Thoracic aorta (tissue), 2 donors: ENCODE measurements at places on chromosomes 4 and X.

GRCh38 chr4:81152839-81153713 is 61.9 kb downstream of the PRKG2 start:
- DNase-seq, result no peak

GRCh38 chr4:100738196-100739165 is 220.7 kb upstream of the EMCN start:
- DNase-seq, result peak; percentile 18

DNA sequence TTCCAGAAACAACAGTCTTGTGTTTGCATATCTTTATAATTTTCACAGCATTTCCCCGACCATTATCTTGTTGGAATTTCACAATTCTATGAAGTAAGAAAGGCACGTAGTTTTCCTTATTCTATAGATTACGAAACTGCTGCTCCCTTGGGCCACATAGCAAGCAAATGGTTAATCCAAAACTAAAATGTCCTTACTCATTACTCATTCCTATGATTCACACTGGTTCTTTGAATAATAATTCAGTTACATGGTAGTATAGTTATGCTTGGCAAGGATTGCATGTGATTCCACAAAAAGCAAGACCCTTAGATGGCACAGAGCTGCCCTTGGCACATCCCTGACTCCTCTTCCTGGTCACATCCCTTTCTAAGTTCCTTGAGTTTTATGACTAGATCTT is 51.2 kb downstream of the OR13H1 start:
- DNase-seq, result no peak

DNA sequence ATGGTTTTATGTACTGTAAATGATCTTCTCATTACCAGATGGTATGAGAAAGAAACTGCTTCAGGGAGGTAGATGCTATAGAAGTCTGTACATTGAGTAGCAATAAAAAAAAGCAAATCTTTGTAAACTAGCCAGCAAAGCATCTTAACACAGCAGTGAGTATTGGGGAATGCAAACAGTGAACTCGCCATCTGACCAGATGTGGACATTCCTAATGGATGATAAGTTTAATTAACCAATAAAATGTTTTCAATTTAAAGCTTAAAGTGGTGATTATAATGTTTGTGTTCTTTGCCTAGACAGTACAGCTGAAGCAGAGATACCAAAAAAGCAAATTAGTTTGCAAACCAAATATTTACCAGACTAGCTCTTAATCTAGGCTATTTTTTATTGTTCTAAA is 1144.2 kb downstream of the FAT4 start:
- DNase-seq, result no peak

DNA sequence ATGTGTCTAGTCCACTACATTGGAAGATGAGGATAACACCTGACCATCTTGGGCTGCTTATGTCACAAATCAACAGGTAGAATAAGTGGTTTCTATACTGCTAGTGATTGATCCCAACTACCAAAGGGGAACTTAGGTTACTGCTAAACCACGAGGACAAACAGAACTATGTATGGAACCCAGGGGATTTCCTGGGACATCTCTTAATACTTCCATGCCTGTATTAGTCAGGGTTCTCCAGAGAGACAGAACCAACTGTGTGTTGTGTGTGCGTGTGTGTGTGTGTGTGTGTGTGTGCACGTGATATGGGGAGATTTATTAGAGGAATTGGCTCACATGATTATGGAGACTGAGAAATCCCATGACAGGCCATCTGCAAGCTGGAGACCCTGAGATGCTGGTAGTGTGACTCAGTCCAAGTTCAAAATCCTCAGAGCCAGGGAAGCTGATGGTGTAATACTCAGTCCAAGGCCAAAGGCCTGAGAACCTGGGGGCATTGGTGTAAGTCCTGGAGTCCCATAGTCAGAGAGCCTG is 16.2 kb upstream of the AFF1 start:
- DNase-seq, result no peak

GRCh38 chrX:84118315-84118714 is 69.7 kb downstream of the RPS6KA6 start:
- DNase-seq, result no peak

GRCh38 chr4:158446106-158446505 is 75.6 kb upstream of the RXFP1 start:
- DNase-seq, result no peak

DNA sequence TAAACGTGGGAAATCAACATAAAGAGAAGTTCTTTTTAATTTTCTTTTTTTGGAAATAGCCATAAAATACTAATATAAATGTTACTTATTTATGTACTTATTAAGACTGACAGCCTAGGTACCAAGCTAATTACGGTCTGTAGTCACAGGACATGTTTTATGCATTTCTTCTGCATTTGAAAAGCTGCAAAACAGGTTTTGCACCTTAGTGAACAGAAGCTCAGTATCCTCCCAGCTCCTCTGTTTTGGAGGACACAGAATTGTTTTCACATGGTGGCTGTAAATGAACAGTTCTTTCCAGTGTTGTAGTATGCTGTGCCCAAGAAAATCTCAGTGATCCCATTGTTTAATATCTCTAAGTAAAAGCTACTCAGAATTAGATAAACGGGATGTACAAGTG is 1788.0 kb upstream of the TENM3 start:
- DNase-seq, result no peak

GRCh38 chrX:130091980-130092522 is 18.2 kb downstream of the ELF4 start:
- DNase-seq, result no peak

DNA sequence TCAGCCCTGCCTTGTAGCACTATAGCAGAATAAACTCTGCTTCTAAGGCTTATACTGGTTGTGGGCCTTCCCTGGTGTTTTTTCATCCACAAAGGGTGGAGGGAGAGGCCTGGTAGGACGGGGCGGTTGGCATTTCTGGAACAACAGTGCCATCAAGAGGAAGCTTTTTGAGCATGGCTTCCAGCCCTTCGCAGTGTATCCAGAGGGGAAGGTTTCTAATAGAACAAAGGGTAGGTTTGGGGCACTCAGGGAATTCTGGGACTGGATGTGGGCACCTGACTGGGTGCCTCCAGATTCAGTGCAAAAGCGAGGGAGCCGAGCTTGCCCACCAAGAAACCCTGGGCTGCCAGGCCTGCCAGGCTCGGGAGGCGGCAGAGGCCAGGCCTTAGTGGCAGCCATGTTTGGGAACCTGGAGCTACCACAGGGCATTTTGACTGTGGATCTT is 229.6 kb upstream of the AGTR2 start:
- no peak for DNase-seq

DNA sequence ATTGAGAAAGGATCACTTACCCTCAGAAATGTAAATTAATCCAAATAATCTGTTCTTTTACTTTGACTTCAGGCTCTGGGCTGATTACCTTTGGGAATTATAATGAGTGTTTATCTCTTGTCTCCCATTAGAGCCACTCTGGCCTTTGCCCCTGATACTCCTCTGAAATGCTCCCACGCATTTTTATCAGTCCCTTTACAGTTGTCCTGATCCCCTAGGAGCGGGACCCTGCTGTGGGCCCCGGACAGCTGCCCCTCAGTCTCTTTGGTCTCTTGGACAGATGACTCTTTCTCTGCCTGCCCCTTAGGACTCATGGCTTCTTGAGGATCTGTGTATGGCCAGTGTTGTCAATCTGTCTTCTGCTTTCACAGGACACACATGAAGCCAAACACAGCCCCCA is 1.0 kb upstream of the TRIM75 start:
- DNase-seq, result no peak

GRCh38 chr4:48047896-48048295 is 31.3 kb downstream of the NIPAL1 start:
- DNase-seq, result no peak

DNA sequence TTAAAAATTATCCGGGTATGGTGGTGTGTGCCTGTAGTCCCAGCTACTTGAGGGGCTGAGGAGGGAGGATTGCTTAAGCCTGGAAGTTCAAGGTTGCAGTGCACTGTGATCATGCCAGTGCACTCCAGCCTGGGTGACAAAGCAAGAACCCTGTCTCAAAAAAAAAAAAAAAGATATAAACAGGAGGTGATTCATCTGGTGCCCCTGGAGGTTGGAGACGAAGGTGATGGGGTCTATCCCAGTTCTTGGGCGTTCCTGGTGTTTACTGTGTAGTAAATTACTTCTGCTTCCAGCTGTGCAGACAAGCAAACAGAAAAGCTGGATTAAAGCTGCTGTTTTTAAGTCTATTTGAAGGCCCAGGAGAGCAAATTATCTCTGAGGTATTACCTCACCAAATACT is 19.9 kb downstream of the GPKOW start:
- DNase-seq, result no peak

GRCh38 chr4:173418639-173419038 is 19.7 kb upstream of the SCRG1 start:
- no peak for DNase-seq

- no peak for DNase-seq
Observed at GRCh38 chr4:74364256-74364651, 691 bp upstream of the EREG start.

GRCh38 chrX:39950018-39950688 is 147.6 kb downstream of the BCOR start:
- no peak for DNase-seq

GRCh38 chr4:53490965-53491622 is 100.2 kb downstream of the LNX1 start:
- no peak for DNase-seq

DNA sequence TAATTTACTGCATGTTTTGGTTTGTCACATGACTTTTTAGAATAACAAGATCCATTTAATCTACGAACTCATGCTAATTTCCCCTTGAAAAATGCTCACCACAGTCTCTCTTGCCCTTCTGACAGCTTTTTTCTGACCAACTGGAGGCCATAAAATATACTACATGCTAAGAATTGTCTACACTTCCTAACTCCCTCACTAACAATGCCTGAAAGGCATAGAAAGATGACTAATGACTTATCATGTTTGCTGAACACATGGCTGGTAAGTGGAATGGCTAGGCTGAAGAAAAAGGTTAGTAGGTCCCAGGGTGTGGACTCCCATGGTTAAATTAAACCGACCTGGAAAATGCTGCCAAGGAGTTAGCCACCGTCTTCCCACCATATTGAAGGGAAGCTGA is 309.9 kb downstream of the SPOCK3 start:
- no peak for DNase-seq

DNA sequence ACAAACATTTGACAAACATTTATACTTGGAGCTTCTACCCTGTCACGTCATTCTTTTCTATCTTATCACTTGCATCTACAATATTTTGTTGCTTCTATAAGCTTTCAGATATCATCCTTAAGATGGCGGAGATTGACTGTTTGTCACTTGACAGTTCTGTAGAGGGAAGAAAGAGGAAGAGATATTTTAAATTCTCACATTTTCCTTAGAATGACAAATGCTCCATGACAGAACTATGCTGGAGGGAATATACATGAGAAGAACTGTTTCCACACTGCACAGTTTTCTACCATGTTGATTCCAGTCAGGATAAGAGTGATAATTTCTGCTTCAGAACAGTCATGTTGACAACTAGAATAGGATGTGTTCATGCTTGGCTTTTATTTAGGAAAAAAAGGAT is 29.7 kb downstream of the FAM133A start:
- no peak for DNase-seq

- no peak for DNase-seq
Observed at GRCh38 chr4:17753646-17754045, 27.8 kb downstream of the FAM184B start.

GRCh38 chrX:29662101-29662500 is 553.3 kb upstream of the MAGEB2 start:
- DNase-seq, result no peak

- no peak for DNase-seq
Observed at GRCh38 chr4:29079260-29079659, 1640.9 kb upstream of the PCDH7 start.

DNA sequence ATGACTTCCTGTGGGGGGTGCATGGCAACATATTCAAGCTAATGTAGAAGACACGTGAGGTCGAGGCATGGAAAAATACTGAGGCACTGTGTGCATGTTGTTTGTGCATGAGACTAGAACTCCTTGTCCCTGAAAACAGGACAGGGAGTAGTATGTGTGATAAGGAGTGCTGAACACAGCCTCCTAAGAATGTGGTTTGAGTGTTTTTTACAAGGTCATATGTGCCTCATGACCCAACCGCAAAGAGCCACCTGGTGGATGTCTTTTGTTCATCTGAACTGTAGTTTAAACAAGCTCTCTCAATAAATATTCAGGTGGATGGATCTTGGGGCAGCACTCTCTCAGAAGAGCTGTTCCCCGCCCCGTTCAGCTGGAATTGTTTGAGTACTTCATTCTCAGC is 226.6 kb downstream of the NLGN4X start:
- DNase-seq, result no peak

DNA sequence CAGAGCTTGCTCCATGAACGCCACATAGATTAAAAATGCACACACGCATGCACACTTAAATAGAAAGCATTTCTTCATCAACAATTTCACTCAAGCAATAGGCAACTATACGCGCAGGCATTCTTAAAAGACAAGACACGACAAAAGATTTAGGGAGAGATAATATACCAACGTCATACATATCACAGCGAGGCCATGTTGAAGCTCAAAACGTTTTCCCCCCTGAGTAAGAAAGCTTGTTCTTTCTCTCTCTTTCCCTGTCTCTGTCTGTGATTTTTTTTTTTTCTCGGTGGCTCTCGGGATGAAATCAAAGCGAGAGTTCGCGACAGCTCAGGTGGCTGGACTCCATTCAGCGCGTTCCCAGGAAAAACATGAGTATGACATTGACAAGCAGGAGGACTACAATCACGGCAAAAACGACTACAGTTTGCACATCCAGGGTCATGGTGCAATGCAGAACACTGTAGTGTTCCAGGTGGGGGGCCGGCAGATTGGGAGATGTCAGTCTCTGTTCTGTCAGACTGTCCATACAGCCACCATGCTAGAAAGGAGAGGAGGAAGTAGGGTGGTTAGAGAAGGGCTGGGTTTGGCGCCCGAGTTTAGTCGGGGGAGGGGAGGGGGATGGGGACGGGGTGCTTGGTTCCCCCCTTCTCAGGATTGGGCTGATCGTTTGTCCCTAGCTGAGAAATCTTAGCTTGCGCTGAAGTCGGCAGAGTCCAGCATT is 30.7 kb downstream of the ARHGEF9 start:
- no peak for DNase-seq

GRCh38 chr4:122821092-122821491 is 5.5 kb upstream of the FGF2 start:
- DNase-seq, result no peak

DNA sequence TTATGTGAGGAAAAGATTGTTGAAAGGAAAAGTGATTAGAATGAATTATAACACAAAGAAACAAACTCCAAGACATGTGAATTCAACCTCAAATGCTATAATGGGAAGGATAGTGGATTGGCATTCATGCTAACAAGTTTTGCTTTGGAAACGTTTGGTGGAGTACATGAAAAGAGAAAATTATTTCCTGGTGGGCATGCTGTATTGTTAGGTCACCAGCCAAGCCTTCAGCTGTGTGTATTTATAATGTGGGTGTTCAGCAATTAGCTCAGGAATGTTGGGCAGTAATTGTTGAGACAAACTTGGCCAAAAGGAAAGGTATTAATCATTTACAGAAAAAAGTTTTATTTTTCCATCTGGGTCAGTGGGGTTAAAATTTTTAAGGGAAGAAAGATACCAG is 198.9 kb upstream of the ARSJ start:
- no peak for DNase-seq
